ENCODE measurements at places on chromosomes 4 and X.

DNA sequence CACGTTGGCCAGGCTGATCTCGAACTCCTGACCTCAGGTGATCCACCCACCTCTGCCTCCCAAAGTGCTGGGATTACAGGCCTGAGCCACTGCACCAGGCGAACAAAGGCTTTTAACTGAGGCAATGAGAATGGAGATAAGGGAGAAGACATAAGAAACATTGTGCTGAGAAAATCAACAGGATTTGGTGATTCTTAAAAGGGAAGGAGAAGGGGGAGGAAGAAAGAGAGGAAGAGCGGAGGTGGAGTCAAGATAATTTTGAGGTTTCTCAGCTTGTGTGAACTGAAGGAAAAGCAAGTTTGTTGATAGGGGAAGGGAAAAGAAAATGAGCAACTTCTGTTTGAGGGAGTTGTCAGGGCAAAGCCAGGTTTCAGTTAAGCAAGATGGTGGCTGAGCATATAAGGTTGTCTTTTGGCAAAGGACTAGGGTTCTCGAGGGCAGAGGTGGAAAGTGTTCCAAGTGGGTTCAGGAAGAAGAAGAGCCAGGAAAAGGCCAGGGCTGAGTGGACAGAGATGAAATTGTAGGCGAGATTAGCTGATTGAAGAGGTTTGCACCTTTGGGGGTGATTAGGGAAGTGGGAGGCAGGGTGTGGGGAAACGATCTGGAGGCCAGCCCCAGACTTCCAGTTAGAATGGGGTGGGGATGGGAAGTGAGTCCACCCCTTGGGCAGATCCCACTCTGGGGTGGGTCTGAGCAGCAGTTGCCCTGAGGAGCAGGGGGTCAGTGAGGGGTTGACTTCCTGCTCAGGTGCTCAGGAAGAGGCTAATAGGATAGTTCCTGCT is 7.8 kb downstream of the DOCK11 start:
- no peak for DNase-seq

DNA sequence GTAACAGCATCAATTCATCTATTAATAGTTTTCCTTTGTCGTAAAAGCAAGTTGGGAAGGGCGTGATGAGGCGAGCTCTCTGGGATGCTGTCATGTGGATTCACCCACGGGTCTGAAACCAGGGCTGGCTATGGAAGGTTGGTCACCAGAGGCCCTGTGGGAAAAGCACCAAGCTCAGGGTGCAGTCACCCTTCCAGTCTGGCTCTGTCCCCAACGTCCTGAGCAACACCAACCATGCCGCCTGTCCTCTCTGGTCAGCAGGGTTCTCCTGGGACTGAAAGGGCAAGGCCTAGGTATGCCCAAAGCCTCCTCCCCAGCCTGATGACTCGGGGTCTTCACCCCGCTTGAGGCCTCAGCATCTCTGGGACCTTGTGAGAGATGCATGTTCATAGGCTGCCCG is 97.2 kb upstream of the MSX1 start:
- no peak for DNase-seq

- DNase-seq: no peak
These were observed 50.5 kb downstream of the GPR174 start for GRCh38 chrX:79195027-79195426.

GRCh38 chr4:105126311-105127169 is 20.1 kb upstream of the TET2 start:
- DNase-seq: no peak

DNA sequence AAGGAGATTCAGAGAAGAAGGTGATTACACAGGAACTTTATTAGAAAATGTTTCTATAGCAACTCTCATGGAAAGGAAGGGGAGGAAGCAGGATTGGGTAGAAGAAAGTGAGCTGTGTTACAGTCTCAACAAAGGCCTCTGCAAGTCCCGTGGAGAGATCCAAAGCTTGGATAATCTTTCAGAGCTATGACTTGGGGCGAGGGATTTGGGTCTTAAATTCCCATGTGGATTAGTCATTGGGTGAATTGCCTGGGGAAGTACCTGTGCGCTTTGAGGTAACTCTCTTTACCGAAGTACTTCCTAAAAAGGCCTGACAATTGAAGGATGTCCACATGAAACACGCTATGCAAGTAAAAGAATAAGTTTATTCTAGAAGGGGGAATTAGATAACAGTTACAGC is 133.8 kb upstream of the ANKRD50 start:
- DNase-seq: no peak

DNA sequence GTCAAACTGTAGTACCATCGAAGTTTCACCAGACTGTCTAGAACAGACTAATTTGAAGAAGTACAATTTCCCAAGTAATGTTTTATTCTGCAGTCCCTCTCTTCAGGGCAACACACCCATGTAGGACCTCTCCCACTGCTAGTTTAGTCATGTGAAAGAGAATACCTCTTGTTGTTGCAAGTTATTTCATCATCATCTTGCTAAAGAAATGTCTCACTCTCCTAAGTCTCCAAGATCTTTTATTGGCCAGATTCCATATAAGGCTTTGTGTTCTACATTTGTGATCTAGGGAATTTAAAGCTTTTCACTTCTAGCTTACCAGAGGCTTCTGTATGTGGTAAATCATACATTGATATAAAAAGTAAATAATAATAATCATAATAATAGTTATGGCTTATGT is 745.3 kb upstream of the MAGEB2 start:
- DNase-seq: no peak

- no peak for DNase-seq
These were observed 4.2 kb downstream of the GSTCD start for GRCh38 chr4:105712766-105713165.

DNA sequence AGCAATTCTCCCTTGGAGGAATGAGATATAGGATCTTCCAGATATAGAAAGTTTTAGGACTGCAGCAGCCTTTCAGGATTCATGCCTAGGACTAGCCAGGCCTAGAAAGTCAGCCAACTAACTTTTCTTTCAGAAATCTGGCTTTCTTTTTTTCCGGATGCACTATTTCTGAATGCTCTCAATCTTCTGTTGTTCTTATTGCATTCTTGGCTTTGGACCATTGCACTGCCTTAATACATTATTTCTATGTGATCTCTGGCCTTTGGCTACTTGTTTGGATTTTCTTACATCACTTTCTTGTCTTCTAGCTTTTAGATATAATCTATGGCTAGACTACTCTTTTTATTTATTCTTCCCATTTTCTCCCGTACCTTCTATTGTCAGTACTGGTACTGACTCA is 813.1 kb upstream of the HTR2C start:
- no peak for DNase-seq

DNA sequence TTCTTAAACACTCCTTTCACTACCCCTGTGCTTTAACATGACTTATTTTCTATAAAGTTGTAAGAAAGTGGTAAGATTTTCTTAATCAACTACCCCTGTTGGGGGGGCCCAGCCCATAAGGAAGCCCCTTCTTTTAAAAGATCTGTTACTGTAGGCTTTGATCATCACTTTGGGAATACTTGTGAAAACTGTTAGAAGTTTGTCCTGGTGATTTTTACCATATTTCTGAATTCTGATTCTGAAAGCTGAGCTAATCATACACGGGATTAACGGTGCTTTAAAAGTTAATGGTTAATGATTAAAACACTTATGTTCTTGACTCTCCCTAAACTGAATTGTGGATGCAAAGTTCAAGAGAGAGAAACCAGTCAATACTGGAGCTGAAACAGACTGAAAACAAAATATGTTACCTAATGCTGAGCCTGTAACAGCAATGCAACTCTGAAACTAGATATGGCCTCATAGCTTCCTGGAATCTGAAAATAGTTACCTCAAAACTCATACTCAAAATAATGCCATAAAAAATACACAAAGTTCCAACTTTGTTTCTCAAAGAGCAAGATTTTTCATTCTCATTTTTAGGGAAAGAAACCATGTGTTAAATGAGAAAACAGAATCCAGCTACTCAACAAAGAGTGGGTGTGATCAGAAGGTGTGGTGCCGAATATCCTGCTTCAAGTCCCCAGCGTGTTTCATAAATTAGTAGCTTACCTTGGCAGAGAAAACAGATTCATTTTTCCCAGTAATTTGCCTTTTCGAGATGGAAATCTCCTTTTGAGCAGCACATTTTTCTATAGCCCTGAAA is 31.6 kb downstream of the ADH7 start:
- DNase-seq: no peak

GRCh38 chrX:132188175-132188574 is 31.1 kb downstream of the RAP2C start:
- no peak for DNase-seq

DNA sequence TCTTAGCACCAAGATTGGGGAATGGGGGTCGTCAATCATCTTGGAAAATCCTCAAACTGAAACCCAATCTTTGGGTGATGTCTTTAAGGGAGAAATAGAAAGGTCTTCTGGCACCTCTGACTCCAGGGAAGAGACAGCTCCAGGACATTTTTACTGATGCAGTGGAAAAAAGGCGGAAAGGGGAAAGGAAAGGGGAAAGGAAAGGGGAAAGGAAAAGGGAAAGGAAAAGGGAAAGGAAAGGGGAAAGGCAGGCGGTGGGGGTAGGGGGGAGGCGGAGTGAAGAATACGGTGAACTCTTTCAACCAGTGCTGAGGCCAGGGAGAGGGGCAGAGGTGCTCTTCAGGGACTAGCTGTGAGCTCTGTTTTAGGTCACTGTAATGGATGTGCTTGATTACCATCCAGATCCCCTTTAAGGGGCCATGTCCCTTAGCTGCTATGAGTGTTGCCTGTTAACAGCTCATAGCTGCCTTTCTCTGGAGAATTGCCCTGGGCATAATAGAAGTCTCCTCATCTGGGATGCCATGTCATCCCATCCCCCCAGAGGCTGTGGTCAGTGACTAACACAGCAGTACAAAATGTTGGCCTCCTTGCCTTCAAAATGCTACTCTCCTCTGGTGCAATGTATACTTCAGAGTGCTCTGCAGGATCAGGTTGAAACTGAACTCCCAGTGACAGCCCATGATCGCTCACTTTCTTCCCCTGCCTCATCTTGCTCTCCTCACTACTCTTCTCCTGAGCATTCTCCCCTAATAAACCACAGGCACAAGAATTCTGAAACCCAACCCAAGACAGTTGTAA is 92.4 kb upstream of the AP1S2 start:
- no peak for DNase-seq

DNA sequence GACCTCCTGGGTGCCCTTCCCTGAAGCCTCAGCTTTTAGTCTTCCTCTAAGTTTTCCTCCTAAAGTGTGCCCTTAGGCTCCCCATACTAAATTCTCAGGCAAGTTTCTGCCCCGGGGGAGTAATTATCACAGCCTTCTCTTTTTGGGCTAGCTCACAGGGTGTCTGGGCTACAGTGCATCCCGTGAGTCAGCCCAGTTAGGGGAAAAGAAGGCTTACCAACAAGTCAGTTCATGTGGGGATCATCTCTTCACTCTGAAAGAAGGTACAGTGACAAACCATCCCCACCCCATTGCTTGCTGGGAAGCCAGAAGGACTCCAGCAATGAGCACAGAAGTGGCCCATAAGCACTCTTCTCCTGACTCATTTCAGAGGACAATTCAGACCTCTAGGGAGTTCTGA is 134.7 kb upstream of the FAM9C start:
- no peak for DNase-seq

GRCh38 chr4:159639671-159640323 is 536.9 kb downstream of the RAPGEF2 start:
- DNase-seq: no peak

- DNase-seq: no peak
These were observed 54.5 kb downstream of the CHM start for GRCh38 chrX:85992811-85993229.

- DNase-seq: no peak
These were observed 1226.9 kb downstream of the PCDH7 start for GRCh38 chr4:31947101-31947500.

DNA sequence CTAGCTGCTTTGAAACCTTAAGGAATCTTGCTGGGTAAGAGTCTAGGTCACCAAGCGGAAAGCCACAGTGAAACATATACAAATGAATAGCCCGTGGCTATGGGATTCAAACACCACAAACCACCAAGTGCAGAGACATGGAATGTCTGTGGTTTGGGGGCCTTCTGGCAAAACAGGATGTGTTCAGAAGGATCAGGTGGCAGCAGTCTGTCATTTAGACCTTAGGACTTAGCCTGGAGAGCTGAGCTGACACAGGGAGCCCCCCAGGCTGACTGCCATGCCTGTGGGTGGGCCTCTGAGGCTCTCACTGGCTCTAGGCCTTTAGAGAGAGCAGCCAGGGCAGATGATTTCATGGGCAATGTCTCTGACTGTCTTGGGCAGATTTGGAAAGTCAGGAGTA is 225.6 kb downstream of the FBXW7 start:
- no peak for DNase-seq

GRCh38 chrX:133645256-133645655 is 230.0 kb upstream of the GPC4 start:
- DNase-seq: no peak
